Mesenchymal stem cell (in vitro differentiated cells and primary cell): ENCODE measurements at places on chromosomes 1 and 21.

DNA sequence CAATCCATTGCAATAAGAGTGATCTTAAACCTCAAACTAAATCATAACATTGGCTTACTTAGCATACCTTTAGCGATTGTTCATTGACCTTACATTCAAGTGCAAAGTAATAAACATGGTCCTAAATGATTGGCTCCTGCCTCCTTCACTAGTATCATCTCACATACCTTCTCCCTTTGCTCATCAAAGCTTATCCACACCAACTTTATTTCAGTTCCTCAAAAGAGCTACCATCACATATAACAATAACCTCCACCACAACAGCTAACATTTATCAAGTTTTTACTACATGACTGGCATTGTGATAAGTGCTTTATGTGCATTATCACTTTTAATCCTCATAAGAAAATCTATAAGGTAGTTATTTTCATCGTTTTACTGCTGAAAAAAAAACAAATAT, 198.8 kb downstream of the COL24A1 start:
- no peak overlapping the region for H3K4me3 ChIP-seq
- H3K36me3 ChIP-seq: no peaks in the 10 kb centered on the region
- no peak for DNase-seq
- H3K27me3 ChIP-seq: no peaks in the 10 kb centered on the region
- no peaks in the 10 kb centered on the region for H3K4me1 ChIP-seq

DNA sequence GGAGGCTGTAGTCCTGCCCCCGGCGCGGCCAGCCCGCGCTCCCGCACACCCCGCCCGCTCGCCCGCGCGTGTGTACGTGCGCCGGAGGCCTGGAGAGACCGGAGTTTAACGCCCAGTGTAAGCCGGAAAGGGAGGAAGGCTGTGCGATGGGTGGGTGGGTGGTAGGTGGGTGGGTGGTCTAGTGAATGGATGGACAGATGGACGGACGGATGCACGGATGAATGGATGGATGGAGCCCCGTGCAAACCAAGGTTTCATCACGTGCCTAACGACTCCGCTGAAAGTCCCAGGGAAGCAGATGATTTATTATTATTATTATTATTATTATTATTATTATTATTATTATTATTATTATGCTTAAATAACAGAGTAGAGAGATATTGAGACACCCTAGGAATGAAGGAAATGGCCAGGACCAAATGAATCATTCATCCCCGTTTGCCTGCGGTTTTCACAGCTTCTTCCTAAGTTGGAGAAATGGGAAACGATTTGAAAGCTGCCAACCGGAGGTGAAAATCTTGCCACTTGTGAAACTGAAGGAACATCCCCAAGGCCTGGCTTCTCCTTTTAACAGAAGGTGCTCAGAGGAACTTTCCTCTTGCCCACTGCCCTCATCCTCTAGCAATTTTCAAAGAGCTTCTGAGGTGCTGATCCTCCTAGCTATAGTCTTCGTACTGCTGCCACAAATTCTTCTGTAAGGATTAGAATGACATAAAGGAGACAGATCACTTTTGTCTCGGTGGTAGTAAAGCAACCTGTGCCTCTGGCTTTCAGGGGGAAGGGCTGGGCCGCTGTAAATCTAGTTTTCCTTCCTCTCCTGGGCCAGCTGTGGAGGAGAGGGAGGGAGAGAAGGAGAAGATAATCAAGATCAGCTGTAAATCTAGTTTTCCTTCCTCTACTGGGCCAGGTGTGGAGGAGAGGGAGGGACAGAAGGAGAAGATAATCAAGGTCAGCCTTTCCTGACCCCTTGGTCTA, 648 bp upstream of the RGS7 start:
- H3K27ac ChIP-seq: no peak overlapping the region
- H3K27me3 ChIP-seq: peaks cover 34% of the 10 kb centered on the region
- no peak for DNase-seq
- peaks cover 4% of the 10 kb centered on the region for H3K4me1 ChIP-seq
- peak overlapping the region; percentile 74 for H3K4me3 ChIP-seq
- no peaks in the 10 kb centered on the region for H3K36me3 ChIP-seq

- no peaks in the 10 kb centered on the region for H3K36me3 ChIP-seq
- H3K4me1 ChIP-seq: no peaks in the 10 kb centered on the region
- no peak overlapping the region for H3K4me3 ChIP-seq
- no peak for DNase-seq
- no peak overlapping the region for H3K27ac ChIP-seq
Observed at GRCh38 chr1:44903011-44903680, 60.1 kb upstream of the PTCH2 start.

GRCh38 chr1:78522136-78522535, 31.4 kb downstream of the PTGFR start:
- peak overlapping the region; percentile 69 for H3K4me3 ChIP-seq
- no peak for DNase-seq
- H3K36me3 ChIP-seq: peaks cover 35% of the 10 kb centered on the region
- H3K27me3 ChIP-seq: no peaks in the 10 kb centered on the region
- H3K27ac ChIP-seq: no peak overlapping the region
- no peaks in the 10 kb centered on the region for H3K4me1 ChIP-seq

GRCh38 chr1:212683357-212683722, 16.3 kb downstream of the BATF3 start:
- H3K4me3 ChIP-seq: no peak overlapping the region
- no peak for DNase-seq
- H3K27me3 ChIP-seq: peaks cover 7% of the 10 kb centered on the region
- no peaks in the 10 kb centered on the region for H3K4me1 ChIP-seq
- no peak overlapping the region for H3K27ac ChIP-seq

DNA sequence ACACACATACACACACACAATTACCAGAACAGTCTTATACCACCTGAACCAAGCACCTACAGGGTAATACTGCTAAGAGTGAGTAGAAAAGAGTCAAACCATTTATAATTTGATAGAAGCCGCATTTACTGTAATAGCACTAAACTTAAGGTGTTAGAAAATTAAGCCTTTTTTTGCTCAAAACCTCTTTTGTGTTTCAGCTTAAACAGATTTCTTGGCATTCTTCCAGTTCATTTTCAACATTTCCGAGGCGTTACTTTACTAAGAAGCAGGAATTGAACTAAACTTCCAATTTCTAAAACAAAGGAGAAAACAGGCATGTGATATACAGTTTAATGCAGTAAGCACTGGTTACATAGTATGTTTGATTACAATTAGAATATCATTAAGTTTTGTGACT, 387.2 kb downstream of the NCAM2 start:
- H3K27me3 ChIP-seq: no peaks in the 10 kb centered on the region
- H3K4me3 ChIP-seq: no peak overlapping the region
- no peaks in the 10 kb centered on the region for H3K4me1 ChIP-seq
- H3K27ac ChIP-seq: no peak overlapping the region
- H3K36me3 ChIP-seq: no peaks in the 10 kb centered on the region
- no peak for DNase-seq
